ENCODE measurements at places on chromosomes 3 and 15. TPM values are rescaled to one million over a fixed set of nuclear protein-coding genes. Genes with fewer than 3 reads are reported as not detected.

GRCh38 chr3:32897001-32897601 is 54.3 kb upstream of the CCR4 start:
- peaks cover 68% of the 10 kb centered on the region for H3K27me3 ChIP-seq
- peaks cover 3% of the 10 kb centered on the region for H3K4me1 ChIP-seq
- H3K27ac ChIP-seq = no peak overlapping the region

GRCh38 chr3:58829321-58830000 is 162.9 kb upstream of the FAM3D start:
- no peak overlapping the region for H3K27ac ChIP-seq
- H3K36me3 ChIP-seq = no peaks in the 10 kb centered on the region
- H3K4me1 ChIP-seq = no peaks in the 10 kb centered on the region
- no peak overlapping the region for H3K4me3 ChIP-seq
- no peak for DNase-seq

DNA sequence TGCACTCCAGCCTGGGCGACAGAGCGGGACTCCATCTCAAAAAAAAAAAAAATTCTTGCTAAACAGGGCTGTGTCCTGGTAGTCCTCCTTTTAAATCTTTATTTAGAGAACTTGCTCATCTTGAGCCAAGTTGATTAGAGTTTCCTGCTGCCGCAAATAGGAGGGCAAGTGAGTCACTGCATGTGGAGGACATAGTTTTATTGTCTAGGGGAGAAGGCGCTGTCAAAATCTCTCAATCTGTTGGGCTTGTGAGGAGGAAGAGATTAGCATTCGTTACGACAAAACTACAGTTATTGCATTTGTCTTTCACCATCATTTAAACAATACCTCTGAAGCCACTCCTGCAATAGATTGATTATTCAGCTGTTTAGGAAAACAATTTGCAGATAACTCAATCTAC is 11.5 kb downstream of the MUC4 start:
- no peak for DNase-seq
- H3K27me3 ChIP-seq = peaks cover 11% of the 10 kb centered on the region
- peaks cover 42% of the 10 kb centered on the region for H3K4me1 ChIP-seq
- peaks cover 25% of the 10 kb centered on the region for H3K36me3 ChIP-seq

DNA sequence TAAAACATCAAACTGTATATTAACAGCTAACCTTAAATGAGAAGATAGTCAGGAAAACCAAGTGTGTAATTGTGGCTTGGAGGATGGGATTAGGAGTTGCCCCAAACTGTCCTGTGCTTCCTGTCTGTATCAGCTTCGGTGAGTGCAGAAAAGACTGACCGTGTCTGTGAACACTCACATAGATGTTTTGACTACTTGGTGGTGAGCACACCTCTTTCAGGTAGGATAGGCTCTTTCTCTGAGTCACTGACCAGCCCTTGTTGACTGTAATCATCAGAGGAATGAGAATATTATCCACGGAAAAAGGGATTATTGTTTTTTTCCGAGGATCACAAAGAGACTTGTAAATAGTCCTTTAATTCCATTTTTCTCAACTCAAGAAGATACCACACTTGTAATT is 51.5 kb downstream of the GMNC start:
- no peak overlapping the region for H3K27ac ChIP-seq
- H3K27me3 ChIP-seq = no peaks in the 10 kb centered on the region
- H3K4me1 ChIP-seq = no peaks in the 10 kb centered on the region
- no peaks in the 10 kb centered on the region for H3K36me3 ChIP-seq

DNA sequence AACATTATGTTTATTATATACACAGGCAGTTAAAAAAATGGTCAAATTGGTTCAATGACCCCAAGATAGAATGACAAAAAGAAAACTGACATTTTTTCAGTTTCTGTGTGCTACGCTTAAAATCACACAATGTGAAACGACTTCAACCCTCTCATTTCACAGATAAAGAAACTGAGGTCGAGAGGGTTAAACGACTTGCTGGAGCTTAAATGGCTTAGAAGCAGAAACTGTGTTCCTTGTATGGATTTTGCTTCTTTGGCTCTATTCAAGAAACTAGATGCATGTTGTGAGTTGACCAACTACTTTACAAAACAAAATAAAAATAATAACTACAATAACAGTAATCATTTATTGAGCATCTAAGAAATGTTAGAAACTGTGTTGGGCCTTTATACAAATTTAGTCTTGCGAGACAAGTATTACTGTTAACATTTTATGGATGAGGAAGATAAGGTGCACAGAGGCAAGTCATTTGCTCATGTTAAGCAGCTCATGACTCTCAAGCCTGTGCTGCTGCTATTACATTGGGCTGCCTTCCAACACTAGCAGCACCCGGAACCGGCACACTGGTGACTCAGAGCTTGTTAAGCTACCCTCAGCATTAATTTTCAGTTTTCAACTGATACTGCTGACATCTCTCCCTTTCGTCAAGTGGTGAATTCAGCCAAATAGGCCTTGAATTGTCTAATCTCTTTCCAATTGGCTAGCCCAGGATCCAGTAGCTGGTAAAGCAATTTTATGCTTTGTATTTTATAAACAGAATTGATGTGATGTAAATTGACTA is 487.6 kb downstream of the NAALADL2 start:
- no peak for DNase-seq
- no peak overlapping the region for H3K27ac ChIP-seq
- no peaks in the 10 kb centered on the region for H3K4me1 ChIP-seq
- no peaks in the 10 kb centered on the region for H3K27me3 ChIP-seq

- no peaks in the 10 kb centered on the region for H3K36me3 ChIP-seq
- no peak overlapping the region for H3K4me3 ChIP-seq
- H3K27me3 ChIP-seq = no peaks in the 10 kb centered on the region
- DNase-seq = no peak
- H3K27ac ChIP-seq = no peak overlapping the region
These were observed 704.2 kb downstream of the OTOL1 start for GRCh38 chr3:162200836-162201235.

GRCh38 chr3:122409446-122409845 is 6.4 kb downstream of the WDR5B start:
- H3K27ac ChIP-seq = no peak overlapping the region
- H3K27me3 ChIP-seq = no peaks in the 10 kb centered on the region
- DNase-seq = no peak
- no peak overlapping the region for H3K4me3 ChIP-seq

DNA sequence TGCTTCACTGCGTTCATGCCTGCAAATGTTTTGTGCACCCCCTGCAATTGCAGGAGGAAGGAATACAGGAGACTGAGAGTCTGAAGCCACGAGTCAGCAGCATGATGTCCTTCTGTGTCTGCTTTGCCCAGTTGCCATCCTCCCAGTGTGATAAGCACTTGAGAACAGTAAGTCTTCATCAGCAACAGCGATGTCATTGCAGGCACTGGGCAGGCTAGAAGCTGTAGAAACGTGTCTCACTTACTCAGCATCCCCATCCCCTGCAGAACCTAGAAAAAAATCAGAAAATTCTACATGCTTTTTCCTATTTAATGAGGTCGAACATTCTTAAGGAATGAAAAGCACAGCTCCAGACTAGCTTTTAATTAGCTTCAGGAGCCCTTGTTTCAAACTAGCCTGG is 156.5 kb upstream of the LPP start:
- no peak overlapping the region for H3K27ac ChIP-seq
- peaks cover 92% of the 10 kb centered on the region for H3K4me1 ChIP-seq
- no peak for DNase-seq
- H3K4me3 ChIP-seq = no peak overlapping the region
- H3K36me3 ChIP-seq = peaks cover 33% of the 10 kb centered on the region

DNA sequence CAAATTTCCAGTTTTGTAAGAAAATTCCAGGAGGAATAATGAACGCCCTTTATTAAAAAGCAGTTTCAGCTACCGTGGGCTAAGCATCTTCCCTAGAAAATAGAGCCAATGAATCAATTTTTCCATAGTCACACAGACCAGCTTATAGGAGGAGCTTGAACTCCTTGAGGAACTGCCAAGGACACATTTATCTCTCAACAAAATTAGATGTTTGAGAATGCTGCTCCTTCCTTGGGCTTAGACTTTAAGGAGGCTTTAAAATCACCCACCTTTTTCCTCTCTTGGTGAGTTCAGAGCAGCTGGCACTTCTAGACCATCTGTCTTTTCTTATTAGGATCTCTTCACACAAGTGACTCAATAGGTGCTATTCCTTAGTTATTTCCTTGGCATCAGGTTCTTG is 588.0 kb downstream of the SQOR start:
- no peaks in the 10 kb centered on the region for H3K36me3 ChIP-seq
- no peak overlapping the region for H3K4me3 ChIP-seq
- H3K27me3 ChIP-seq = no peaks in the 10 kb centered on the region
- no peak overlapping the region for H3K27ac ChIP-seq
- no peaks in the 10 kb centered on the region for H3K4me1 ChIP-seq
- no peak for DNase-seq

DNA sequence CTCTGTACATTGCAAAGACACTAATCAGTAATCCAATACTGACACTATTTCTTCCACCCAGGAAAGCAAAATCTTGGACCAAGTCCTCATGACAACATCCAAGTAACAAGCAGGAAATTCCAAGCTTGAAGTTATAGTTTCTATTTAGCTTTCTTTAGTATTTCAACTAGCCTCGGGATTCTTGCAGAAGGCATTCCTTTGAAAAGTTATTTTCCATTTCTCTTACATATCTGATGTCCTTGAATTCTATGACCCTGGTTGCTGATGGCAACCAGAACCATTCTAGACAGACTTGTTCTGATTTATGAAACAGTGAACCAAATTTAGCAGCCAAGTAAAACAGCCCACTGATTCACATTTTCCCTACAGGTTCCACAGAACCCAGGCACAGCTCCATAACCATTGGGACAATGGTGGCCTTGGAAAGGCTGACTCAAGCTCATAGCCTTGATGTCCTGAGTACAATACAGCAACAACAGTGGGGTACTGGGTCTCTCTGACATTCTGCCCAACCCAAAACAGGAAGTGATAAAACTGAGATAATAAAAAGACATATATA is 26.5 kb downstream of the P3H2 start:
- no peaks in the 10 kb centered on the region for H3K36me3 ChIP-seq
- DNase-seq = no peak
- no peak overlapping the region for H3K4me3 ChIP-seq
- H3K27ac ChIP-seq = no peak overlapping the region

- peak; percentile 30 for DNase-seq
- H3K27me3 ChIP-seq = no peaks in the 10 kb centered on the region
- no peak overlapping the region for H3K27ac ChIP-seq
- no peak overlapping the region for H3K4me3 ChIP-seq
- peaks cover 22% of the 10 kb centered on the region for H3K36me3 ChIP-seq
These were observed 66.9 kb downstream of the RNF13 start for GRCh38 chr3:149879872-149880271.

- peaks cover 48% of the 10 kb centered on the region for H3K36me3 ChIP-seq
- H3K27me3 ChIP-seq = no peaks in the 10 kb centered on the region
- no peak overlapping the region for H3K27ac ChIP-seq
These were observed 41.8 kb downstream of the GOLGB1 start for GRCh38 chr3:121707531-121708273.

- no peaks in the 10 kb centered on the region for H3K36me3 ChIP-seq
- no peak for DNase-seq
- H3K27me3 ChIP-seq = peaks cover 12% of the 10 kb centered on the region
- H3K4me3 ChIP-seq = peak overlapping the region; percentile 36
These were observed 17.3 kb downstream of the ZBTB38 start for GRCh38 chr3:141385406-141386125.

DNA sequence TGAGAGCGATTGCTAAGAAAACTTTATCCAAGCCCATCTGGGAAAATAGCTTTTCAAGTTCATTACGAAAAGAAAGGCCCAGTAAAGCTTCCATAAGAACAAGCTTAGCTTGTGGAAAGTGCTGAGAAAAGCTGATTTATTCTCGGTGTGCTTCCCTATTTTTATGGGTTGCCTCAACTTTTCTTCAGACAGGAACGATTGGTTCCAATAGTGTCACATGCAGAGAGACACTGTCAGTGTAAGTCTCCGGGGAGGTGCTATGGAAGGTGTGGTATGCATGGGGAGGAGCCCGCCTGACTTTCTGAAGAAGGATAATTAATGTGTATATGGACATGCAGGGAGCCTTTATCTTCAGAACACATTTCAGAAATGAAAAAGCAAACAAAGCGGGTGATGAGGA is 177.2 kb downstream of the SSR3 start:
- DNase-seq = no peak
- H3K4me3 ChIP-seq = no peak overlapping the region
- H3K27ac ChIP-seq = no peak overlapping the region

- no peaks in the 10 kb centered on the region for H3K27me3 ChIP-seq
- no peak overlapping the region for H3K4me3 ChIP-seq
- no peak for DNase-seq
These were observed 238.7 kb downstream of the CHST2 start for GRCh38 chr3:143358155-143358792.

GRCh38 chr3:56683122-56683817 is at the start of gene TASOR:
Gene TASOR, minus strand, starts transcription at chr3:56683265. Its CDS starts 259 bp downstream, at chr3:56683006.
- H3K4me1 ChIP-seq = peaks cover 41% of the 10 kb centered on the region
- peak within 1 kb of the TSS; percentile 99 for H3K27ac ChIP-seq
- H3K36me3 ChIP-seq = peaks cover 53% of the 10 kb centered on the region
- no peaks in the 10 kb centered on the region for H3K27me3 ChIP-seq
- peak within 1 kb of the TSS; percentile 97 for H3K4me3 ChIP-seq
- peak; percentile 86 for DNase-seq

DNA sequence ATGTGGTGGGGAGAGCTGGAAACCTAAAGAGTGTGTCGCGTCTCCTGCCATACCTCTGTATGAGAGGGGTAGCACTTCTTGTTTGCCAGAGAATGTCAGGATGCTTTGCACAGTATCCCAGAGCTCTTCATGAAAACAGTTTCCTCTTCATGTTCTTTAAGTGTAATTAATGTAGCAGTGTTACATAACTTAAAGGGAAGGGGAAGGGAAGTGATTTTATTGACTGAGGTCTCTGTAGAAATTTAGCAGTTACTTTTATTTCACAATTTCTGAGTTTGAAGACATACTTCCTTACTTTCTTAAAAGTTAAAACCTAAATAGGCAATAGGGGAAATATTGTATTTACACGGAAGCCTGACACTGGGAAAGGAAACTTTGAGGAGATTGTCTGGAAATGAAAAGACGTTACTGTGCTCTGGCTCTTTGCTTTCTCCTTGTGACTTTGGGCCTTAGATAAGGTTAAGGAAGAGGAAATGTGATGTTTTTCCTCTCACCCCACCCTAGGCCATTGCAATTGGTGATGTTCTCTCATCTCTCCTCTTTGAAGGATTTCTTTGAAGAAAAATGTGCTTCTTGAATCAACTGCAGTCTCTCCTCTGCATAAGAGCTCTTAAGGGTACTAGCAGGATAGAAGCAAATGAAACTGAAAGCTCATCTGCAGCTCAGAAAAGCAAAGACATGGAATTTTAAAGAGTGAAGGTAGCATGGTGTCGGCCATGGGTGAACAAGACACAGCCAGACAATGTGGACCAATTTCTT is 6.0 kb downstream of the NXPE3 start:
- H3K36me3 ChIP-seq = peaks cover 69% of the 10 kb centered on the region
- H3K27me3 ChIP-seq = no peaks in the 10 kb centered on the region
- peak; percentile 22 for DNase-seq
- peaks cover 66% of the 10 kb centered on the region for H3K4me1 ChIP-seq
- peak overlapping the region; percentile 91 for H3K27ac ChIP-seq
- H3K4me3 ChIP-seq = peak overlapping the region; percentile 68

GRCh38 chr3:22960105-22960984 is 242.8 kb upstream of the UBE2E2 start:
- H3K27ac ChIP-seq = no peak overlapping the region
- H3K4me1 ChIP-seq = no peaks in the 10 kb centered on the region
- no peaks in the 10 kb centered on the region for H3K27me3 ChIP-seq
- no peak overlapping the region for H3K4me3 ChIP-seq
- DNase-seq = peak; percentile 10

The ARL14 gene
- total RNA-seq = not detected

The BSN gene
- 0.06 TPM for total RNA-seq

The ARRDC4 gene
- total RNA-seq = 0.56 TPM

The P2RY1 gene
- 0.19 TPM for total RNA-seq

The MFAP1 gene
- 38.8 TPM for total RNA-seq

Measured in activated CD4-positive, alpha-beta T cell treated with anti-CD3 and anti-CD28 coated beads, Interleukin-2, amount 10 ng/mL, durations not matched to agents 7 days and 5 days (primary cell).